Activated CD4-positive, alpha-beta T cell treated with anti-CD3 and anti-CD28 coated beads for 24 hours (primary cell): ENCODE measurements at places on chromosomes 12 and 14.

- DNase-seq: no peak
These were observed 1.3 kb downstream of the TC2N start for GRCh38 chr14:91866061-91866460.

DNA sequence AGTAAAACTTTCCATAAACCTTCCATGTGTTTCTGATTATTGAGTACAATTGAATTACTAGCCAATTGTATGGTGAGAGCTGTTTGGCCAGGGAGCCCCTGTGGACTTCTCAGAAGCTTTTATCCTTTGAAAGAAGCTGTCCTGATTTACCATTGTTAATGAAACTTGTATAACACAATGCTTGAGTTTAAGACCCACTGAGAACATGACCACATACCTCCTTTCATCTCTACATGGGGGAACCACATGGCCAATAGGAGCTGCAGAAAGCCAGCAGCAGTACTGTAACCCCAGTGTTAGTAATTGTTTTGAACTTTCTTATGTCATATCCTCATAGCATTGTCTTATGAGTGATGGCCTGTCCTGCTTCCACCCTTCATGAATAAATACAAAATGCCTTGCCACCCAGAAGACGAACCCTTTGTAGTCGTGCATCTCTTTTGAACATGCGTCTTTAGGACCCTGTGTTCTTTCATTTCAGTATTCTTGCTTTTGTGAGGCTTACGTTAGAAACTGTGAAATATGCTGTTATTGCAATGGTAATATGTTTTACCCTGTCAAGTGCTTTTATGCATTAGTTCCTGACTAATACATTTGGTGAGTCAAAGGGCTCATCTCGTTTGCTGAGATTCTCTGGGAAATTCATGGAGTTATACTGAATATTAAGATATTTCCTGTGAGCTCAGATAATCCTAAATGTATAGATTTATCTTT, 815.7 kb downstream of the NRXN3 start:
- DNase-seq: no peak

GRCh38 chr12:101414533-101415119, 7.1 kb upstream of the ARL1 start:
- no peak for DNase-seq

GRCh38 chr12:39426636-39427240, 16.2 kb downstream of the KIF21A start:
- no peak for DNase-seq

GRCh38 chr14:87461704-87462103, 531.3 kb downstream of the GALC start:
- no peak for DNase-seq

DNA sequence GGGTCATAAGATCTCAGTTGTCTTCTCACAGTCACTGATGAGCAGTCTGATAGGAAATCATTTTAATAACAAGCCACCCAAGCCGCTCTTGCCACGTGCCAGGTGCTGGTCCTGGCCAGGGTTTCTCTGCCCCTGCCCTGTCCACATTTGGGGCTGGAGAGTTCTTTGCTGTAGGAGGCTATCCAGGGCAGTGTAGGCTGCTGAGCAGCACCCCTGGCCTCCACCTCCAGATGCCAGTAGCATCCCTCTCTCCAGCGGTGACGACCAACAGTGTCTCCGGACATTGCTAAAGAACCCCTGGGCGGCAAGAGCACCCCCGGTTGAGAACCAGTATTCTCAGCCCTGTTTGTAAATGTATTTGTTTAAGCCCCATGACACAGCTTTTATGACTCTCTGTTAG, 243.7 kb downstream of the GLT1D1 start:
- no peak for DNase-seq

DNA sequence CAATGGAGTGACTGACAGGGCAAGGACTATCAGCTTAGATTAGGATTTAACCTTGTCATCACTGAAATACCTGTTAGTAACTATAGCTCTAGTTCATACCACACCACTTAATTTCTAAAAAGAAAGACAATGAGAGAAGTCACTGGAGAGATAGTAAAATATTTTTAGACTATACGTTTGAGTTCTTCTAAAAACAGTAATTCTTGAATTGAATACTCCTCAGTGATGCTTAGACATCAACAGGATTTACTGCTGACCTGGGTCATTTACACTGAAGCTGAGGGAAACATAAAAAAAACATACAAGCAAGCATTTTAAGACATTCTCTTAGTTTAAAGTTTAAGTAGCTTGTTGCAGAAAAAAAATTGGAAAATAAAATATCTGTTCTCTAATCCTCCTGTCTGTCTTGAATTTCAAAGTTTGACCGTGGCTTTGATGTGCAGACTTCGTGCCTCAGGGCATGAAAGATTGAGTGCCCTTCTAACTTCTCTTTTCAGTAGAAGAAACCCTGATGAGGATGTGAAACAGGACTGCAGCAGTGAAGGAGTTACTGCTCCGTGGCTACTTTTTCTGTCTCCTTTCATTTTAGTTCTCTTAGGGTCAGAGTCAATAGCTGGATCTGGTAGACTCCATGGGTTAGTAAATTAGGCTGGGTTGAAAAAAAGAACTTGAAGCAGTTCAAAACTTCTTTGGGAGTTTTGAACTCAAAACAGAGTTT, 172.2 kb downstream of the PTPRO start:
- no peak for DNase-seq

GRCh38 chr12:49375406-49375805, 8.1 kb downstream of the SPATS2 start:
- DNase-seq: no peak

GRCh38 chr12:83199069-83199468, 512.4 kb downstream of the TMTC2 start:
- no peak for DNase-seq

DNA sequence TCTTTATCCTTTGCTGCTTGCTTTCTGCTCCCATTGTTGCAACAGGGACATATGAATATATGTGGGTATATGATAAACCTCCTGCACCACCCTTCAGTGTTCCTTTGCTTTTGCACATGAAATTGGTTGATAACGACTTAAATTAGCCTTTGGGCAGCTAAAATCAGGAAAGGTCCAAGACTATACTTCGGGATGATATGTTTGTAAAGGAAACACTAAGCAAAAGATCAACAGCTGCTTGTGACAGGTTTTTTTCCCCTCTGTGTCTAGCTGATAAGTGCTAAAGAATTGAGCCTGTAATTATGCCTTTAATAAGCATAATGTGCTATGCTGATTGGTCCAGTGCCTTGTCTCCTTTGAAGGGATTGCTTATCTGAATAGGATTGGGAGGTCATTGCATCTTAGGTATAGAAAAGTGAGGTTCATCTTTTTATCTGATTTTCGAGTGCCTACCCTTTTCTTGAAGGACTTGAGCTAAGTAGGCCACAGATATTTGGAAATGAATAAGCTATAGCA, 59.4 kb downstream of the PPHLN1 start:
- no peak for DNase-seq

- DNase-seq: peak; percentile 46
These were observed 114.0 kb downstream of the PLXNC1 start for GRCh38 chr12:94262228-94263010.

DNA sequence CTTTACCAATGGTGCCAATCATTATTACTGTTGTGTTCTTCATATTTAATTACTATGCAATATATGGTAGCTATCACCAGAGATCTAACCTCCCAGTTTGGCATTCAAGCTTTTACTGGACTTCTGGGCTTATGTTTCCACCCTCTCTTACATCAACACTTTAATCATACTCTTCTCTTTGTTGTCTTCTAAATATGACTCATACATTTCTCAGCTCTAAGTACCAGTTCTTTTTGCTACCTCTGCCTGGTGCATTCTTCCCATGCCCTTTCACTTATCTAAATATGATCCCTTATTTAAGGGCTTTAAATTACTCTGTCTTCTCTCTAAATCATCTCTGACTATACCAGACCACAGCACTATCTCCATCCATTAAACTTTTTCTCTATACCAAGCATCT, 246.1 kb upstream of the CCDC196 start:
- DNase-seq: no peak

DNA sequence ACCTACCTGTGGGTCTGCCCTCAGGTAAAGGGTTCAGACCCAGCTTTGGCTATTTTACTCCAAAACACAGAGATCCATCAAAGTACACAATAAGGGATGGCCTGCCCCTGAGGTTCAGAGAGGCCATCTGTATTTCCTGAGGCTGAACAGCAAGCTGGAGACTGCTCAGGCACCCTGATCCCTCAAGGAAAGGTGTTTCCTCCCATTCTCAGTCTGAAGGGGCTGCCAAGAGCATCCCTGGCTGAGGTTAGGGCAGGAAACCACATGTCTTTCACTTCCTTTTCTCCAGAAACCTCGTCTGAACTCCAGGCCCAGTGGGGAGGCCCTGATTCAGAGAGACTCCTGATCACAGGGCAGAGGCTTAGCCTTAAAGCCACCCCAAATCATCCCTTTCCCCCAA, 1.5 kb downstream of the RILPL1 start:
- DNase-seq: no peak

DNA sequence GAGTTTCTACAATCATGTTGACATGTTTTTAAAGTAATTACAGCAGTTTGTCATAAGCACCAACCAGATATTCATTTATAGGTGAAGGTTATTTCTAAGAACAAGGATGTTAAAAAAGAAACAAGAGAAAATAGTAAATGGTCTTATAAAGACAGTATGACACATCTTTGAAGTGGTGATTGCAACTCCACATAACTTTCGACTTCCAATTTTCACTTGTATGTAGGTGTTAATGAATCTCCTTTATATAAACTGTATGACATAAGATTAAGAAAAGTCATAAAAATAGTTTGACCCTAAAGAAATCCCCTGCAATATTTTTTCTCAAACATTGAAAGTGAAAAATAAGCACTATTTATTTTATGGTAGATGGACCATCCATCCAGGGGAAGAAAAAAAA, 144.8 kb upstream of the PTPRQ start:
- no peak for DNase-seq

DNA sequence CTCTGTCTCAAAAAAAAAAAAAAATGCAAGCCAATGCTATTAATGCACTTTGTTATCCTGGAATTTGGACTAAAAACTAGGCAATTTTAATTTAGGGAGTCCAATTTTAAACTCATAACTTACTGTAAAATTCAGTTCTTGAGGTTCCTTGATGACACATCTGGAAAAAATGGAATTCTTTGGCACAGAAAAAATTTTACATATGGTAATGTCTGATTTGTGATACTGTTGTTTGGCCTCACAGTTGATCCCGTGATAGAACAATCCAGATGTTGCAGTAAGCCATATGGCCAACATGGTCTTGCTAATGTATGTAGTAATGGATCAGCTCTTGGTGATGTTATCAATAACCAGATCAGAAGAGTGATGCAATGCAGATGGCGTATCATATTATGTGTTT, 1089.8 kb downstream of the FLRT2 start:
- DNase-seq: no peak

DNA sequence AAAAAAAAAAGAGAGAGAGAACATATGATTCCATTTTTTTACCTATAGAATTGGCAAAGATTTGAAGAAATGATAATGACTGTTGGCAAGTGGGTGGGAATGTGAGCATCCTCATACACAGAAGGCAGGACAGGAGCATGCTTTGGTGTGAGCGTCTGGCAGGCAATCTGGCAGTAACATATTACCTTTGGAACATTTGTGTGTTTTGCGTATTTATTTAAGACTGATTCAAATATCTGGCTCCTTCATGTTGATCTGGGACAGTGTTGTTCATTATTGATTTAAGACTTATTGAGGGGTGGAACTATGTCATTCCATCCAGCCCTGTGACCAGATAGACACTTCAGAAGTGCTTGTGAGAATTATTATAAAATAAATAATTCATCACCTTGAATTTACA, 53.1 kb downstream of the PPP1R36 start:
- DNase-seq: no peak

DNA sequence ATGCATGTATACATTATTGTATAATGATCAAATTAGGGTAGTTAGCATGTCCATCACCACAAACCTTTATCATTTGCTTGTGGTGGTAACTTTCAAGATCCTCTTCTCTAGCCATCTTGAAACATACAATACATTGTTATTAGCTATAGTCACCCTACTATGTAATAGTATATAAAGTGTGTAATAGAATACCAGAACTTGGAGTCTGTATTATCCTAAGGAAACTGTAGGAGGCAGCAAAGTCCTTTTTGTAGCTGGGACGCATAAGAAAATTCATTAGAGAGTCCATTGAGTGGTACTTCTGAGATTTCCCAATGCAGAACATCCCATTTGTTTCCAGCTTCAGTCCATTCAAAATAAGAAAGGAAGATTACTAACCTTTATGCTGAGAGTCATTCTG, 325.9 kb upstream of the LRFN5 start:
- DNase-seq: no peak

- no peak for DNase-seq
These were observed 18.7 kb downstream of the ANGEL1 start for GRCh38 chr14:76793956-76794355.

DNA sequence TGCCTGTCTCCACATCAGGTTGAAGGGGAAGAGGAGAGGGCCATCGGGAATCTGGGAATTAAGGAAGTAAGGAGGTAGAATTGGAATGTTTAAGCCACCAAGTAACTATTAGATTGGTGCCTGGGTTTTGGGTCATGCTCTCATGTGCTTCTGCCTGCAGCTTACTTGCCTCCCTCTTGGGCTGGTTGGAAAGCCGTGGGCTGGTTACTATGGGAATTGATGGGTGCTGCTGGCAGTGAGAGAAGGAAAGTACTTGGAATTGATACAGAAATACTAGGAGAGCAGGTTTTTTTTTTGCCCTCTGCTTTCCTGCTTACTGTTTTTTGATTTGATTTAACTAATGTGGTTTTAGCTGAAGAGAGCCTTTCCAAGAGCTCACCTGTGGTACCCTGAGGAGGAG, 493.5 kb upstream of the RGS6 start:
- no peak for DNase-seq

DNA sequence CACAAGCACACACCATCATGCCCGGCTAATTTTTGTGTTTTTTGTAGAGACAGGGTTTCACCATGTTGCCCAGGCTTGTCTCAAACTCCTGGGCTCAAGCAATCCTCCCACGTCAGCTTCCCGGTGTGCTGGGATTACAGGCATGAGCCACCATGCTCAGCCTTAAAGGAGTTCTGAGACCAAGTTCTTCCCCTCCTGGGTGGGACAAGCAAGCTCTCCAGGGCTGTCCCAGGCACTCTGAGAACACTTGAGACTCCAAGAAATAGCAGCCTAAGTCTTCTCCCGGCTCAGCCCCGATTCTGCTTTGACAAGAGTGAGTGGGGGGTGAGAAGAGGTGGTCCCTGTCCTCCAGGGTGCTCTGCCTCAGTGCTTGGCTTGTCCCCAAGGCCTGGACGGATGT, 86.4 kb downstream of the STAB2 start:
- no peak for DNase-seq

GRCh38 chr12:85657836-85658630, 178.2 kb downstream of the RASSF9 start:
- DNase-seq: no peak
